ENCODE measurements at places on chromosomes 11 and 22.

GRCh38 chr11:126405374-126405773 is 49.9 kb downstream of the ST3GAL4 start:
- no peak for DNase-seq

DNA sequence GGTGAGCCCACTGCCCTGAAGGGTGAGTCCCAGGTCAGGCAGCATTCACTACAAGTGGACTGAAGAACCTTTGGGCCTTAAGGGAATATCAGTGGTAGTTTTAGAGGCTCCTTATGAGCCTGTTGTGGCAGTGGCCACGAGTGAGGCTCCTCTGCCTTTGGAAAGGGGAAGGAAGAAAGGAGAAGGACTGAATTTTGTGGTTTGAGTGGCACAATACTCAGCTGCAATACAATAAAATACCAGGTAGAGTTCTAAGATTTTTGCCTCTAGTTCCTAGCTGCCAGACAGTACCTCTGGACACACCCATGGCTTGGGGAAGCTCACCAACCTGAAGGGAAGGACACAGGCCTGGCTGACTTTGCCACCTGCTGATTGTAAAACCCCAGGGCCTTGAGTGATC is 260.9 kb downstream of the DYNC2H1 start:
- DNase-seq, result no peak

DNA sequence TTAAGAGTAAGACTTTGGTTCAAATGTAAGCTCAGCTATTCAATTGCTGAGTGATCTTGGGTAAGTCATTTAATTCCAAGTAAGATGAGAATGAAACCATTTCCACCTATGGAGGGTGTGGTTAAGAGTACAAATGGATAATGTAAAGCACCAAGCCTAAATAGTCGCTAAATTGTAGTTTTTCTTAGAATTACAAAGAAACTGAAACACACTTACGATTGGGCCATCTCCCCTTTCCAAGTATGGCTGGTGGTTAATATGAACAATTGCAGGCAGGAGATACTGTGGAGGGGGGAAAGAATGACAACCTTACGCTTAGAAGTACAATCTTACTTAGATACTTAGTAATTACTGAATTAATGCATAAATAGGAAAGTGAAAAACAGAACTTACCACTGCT is 8.2 kb downstream of the DDX17 start:
- DNase-seq, result no peak

GRCh38 chr22:45772743-45773142 is 101.1 kb downstream of the ATXN10 start:
- DNase-seq, result no peak

DNA sequence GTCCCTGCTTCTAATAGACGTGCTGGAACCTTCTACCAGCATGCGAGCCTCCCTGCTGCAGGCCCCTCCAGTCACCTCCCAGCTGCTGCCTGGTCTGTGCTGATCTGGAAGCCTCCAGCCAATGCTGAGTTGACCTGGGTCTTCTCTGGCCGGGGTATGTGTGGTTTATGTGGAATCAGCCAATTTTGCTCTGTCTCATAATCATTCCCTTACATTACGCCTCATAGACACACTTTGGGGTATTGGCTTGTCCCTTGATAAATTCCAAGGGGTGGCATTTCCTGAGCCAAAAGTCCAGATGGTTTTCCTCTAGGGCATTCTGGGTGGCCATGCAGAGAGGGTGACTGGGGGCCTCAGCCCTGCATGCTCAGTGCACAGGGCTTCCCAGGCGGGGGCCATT is 8.3 kb upstream of the KMT5B start:
- no peak for DNase-seq

DNA sequence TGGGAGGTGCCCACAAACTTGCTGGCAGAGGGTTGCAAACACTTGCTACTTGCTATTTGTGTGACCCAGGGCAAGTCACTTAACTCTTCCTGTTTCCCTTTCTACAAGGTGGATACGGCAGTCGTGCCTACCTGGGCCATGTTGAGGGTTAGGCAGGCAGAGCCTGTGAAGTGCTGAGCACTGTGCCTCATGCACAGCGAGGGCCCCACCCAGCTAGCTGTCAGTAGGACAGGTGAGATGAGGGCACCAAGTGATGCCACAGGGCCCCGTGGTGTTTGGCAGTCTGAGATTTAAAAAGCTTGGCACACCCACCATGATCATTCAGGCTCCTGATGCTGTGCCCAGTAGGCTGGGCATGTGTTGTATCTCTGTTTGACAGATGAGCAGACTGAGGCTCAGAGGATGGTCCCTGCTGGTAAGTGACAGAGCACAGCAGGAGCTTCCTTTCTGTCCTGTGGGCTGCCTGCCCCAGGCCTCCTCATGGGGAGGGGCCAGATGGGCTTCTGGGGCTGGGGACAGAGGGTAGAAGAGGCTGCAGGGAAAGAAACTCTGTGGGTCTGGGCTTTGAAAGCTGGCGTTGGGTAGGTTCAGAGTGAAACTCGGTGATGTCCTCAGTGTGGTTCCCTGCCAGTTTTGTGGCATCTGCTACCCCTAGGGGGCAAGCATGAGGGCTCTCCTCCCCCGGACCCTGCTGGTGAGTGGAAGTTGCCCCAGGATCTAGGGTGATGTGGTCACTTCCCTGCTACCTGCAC is 59.3 kb downstream of the TSPAN18 start:
- no peak for DNase-seq

DNA sequence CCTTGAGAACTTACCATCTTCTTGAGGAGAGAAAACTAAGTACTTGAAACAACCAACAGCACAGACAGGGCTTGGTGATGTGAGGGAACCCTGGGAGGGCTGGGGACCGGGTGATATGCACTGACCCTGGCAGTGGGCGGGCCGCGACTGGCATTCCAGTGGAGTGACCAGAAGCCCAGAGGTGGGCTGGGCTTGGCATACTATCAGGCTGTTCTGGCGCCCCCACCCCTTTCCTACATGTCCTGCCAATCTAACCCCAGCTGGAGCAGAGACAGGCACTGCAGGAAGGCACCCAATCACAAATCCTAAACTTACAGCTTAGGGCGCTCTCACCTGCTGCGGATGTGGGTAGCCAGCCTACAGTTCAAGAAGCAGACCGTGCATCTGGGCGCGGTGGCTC is 54.0 kb upstream of the GCAT start:
- DNase-seq, result no peak

GRCh38 chr22:23470811-23471389 is 109.2 kb downstream of the IGLL1 start:
- DNase-seq, result no peak

DNA sequence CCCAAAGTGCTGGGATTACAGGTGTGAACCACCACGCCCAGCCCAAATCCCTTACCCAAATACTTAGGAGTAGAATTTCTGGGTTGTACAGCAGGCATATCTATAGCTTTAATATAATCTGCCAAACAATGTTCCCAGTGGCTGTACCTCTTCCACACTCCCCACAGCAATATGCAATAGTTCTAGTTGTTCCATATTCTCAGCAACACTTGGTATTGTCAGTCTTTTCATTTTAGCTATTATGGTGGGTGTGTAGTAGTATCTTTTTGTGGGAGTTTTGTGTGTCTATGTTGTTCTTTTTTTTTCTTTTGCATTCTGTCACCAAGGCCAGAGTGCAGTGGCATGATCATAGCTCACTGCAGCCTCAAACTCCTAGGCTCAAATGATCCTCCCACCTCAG is 18.8 kb downstream of the SCGB1A1 start:
- DNase-seq, result no peak

- DNase-seq, result no peak
Observed at GRCh38 chr22:44693756-44694155, 8.2 kb upstream of the PRR5 start.

GRCh38 chr11:2314525-2315394 is 12.9 kb downstream of the TSPAN32 start:
- no peak for DNase-seq

GRCh38 chr22:32255726-32256125 is 579 bp upstream of the SLC5A4 start:
- DNase-seq, result no peak

- no peak for DNase-seq
Observed at GRCh38 chr11:2664376-2664775, 35.4 kb downstream of the KCNQ1OT1 start.

DNA sequence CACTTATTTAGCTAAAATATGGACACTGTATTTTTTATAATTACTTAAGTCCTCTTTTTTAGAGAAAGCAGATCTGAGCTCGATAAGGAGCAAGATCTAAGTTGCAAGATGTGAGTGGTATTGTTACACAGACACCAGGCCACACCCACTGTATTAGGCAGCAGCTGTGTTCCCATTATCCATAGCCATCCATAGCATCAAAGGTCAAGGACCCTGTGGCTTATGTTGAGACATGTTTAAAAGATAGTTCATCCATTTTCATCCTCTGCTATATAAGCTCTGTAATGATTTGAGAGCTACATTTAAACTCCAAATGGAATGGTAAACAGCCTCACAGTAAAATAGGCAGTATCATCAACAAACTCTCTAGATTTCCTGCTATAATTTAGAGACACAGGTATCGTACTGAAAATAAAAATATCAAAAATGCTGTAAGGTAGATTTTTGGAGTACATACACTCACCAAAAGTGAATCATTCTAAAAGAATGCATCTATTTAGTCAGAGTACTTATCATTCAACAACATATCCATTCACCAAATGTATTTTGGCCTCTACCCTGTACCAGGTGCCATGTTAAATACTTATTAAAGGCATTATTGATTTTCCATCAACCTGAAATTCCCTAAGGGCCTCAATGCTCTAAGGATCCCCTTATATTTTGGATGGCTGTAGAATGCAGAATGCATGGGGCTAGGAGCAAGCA is 574.0 kb downstream of the LRRC4C start:
- DNase-seq, result no peak

- no peak for DNase-seq
Observed at GRCh38 chr11:84137960-84138359, 851.8 kb upstream of the CCDC90B start.

- DNase-seq, result no peak
Observed at GRCh38 chr11:32893343-32894148, 935 bp downstream of the QSER1 start.

GRCh38 chr22:35399114-35399677 is 744 bp upstream of the MCM5 start:
- DNase-seq, result no peak

- no peak for DNase-seq
Observed at GRCh38 chr11:113907681-113908080, 3.1 kb downstream of the HTR3B start.

- DNase-seq, result no peak
Observed at GRCh38 chr22:41178425-41178975, 26.6 kb upstream of the L3MBTL2 start.

GRCh38 chr11:116114198-116114651 is 610.0 kb upstream of the CADM1 start:
- no peak for DNase-seq

GRCh38 chr22:38213319-38213989 is 11.7 kb downstream of the MAFF start:
- DNase-seq, result no peak

- no peak for DNase-seq
Observed at GRCh38 chr11:57599381-57599780, 1.9 kb downstream of the SERPING1 start.

GRCh38 chr11:119029069-119029339 is 1.7 kb downstream of the SLC37A4 start:
- DNase-seq, result no peak

- DNase-seq, result no peak
Observed at GRCh38 chr22:24392218-24392931, 35.0 kb upstream of the ADORA2A start.

DNA sequence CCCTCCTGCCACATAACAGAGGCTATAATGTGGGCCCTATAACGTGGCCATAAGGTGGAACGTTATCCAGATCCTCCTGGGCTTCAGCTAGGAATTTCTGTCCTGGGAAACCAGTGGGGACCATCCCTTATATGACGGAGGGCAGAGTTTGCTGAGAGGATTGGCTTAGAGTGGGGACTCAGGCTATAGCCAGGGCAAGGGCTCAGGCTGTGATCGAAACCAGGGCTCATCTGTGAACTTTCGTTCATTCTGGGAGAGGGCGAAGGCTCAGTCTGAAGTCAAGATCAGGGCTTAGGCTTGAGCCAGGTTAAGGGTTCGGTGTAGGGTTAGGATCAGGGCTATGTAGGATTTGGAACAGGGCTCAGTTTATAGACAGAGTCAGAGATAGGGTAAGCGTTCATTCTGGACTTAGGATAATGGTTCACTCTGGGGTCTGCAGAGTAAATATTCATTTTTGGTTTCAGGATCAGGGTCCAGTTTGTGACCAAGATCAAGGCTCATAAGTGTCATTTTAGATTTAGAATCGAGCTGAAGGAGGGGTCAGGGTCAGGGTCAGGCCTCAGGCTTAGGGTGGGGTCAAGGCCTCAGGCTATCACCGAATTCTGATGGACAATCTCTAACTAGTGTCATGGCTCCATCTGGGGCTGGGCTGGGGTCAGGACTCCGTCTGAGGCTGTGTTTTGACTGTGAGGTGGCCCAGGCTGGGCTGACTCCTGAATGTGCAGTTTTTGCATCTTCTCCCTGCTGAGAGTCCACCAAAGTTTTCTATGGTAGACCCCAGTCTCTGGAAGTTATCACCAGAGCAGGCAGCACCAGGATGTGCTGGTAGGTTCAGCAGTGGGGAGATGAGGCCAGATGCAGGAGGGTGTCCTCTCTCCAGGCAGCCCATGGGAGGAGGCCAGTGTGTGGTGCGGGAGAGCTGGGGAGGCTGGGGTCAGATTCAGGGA is 33.9 kb upstream of the SOX10 start:
- DNase-seq, result no peak

DNA sequence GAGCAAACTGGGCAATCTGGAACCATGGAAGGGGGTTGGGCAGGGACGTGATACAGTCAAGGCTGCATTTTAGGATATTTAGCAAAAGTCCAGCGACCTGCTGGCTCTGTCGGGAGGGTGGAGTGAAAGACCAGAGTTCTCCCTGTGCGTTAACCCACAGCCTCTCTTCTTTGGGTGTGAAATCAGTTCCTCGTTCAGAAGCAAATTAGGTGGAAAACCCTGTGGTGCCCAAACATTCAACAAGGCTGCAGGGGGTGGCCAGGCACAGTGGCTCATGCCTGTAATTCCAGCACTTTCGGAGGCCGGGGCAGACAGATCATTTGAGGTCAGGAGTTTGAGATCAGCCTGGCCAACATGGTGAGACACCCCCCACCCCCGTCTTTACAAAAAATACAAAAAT is 5.9 kb downstream of the TMEM151A start:
- DNase-seq, result no peak

DNA sequence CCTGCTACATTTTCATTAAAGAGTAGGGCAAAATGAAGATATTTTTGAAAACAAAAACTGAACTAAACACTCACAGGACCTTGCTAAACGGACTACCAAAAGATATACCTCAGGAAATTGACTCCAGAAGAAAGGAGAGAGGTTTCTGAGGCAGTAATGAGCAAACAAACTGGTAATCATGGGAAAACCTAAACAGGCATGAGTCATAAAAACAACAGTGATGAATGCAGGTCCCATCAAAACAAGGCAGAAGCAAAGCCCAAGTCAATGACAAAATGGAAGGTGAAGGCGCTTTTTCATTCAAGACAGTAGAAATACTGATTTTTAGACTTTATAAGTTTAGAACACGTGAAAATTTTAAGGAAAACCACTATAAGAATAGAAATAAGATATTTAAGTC is 104.5 kb downstream of the EFCAB6 start:
- DNase-seq, result no peak

DNA sequence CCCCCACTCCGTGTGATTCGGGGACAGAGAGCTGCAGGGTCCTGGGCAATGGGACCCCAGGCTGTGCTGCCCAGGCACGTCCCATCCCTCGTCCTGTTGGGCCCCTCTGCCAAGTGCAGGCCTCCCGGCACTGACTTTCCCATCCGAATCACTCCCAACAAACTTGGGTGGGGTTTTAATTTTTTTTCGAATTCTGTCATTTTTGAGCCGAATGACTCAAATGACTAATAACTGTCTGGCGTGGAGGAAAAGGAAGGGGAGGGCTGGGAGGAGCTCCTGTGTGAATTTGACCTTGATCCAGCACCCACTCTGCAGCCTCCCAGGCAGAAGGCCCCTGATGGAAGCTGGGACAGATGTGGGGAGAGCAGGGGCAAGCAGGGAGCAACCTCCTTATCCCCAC is 1173.2 kb downstream of the BRD1 start:
- no peak for DNase-seq

Data from NT2/D1 (cell line).